Body of pancreas (tissue), 4 donors: ENCODE measurements at places on chromosomes 2 and 18.

GRCh38 chr2:180520921-180521581 lies 459.4 kb upstream of the UBE2E3 start:
- H3K4me1 ChIP-seq, result no peaks in the 10 kb centered on the region
- H3K36me3 ChIP-seq, result no peaks in the 10 kb centered on the region
- no peak for DNase-seq
- no peak overlapping the region for H3K27ac ChIP-seq
- no peak overlapping the region for H3K4me3 ChIP-seq
- no peaks in the 10 kb centered on the region for H3K27me3 ChIP-seq

DNA sequence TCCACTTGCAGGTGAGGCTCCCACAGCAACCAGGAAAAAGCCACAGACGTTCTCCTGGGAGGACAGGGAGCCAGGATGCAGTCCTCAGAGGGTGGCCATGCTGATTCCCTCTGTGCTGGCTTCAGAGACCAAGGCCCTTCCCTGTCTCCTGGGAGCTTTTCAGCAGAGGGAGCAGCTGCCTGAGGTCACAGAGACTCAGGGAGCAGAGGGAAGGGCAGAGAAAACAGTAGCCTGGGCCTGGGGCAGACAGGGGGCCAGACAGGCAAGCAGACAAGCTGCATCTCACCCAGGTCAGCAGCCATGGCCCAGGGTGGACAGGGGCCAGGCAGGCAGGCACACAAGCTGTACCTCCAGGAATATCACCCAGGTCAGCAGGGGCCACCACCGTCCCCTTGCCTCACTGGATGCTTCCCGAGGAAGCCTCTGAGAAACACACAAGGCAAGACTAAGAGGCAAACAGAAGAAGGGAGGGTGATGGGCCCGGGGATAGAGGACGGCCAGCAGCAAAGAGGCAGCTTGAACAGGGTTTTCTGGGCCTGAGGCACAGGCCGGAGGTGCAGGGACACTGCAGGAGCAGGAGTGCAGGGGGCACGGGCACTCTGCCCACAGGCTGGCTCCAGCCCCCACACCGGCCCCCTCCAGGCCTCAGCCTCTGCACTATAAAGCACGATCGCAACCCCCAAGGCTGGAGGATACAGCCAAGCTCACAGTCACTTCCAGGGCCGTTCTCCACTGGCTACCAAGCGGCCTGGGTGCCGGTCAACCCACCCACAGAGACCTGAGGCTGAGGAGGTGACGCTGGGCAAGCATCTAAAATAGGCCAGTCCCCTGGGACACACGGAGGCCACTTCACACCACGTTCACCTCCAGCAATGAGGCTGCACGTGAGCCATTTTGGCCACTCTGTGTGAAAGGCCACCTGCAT lies 6.1 kb downstream of the SLC66A2 start:
- DNase-seq, result no peak
- H3K27ac ChIP-seq, result no peak overlapping the region
- no peaks in the 10 kb centered on the region for H3K27me3 ChIP-seq
- H3K4me1 ChIP-seq, result peaks cover 77% of the 10 kb centered on the region
- H3K36me3 ChIP-seq, result peaks cover 6% of the 10 kb centered on the region

GRCh38 chr2:53111004-53111403 lies 656.6 kb upstream of the CHAC2 start:
- DNase-seq, result no peak
- no peaks in the 10 kb centered on the region for H3K4me1 ChIP-seq
- H3K36me3 ChIP-seq, result no peaks in the 10 kb centered on the region
- H3K27ac ChIP-seq, result no peak overlapping the region
- H3K27me3 ChIP-seq, result no peaks in the 10 kb centered on the region

DNA sequence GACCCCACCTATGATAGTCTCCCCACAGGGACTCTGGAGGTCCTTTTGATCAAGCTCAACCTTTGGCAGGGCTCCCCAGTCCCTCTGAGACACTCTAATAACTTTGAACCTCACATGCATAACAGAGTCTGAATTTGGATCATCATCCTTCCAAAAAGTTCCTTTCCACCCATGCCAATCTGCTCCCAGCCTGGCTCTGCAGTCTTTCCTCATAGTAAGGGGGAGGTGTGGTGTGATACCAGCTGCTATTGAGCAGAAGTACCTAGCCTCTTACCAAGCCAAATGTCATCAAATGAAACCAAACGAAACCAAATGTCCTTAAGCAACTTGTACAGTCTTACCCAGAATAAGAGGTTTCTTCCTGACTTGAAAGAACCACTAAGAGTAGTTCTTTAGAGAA lies 36.5 kb downstream of the DTNA start:
- no peak overlapping the region for H3K27ac ChIP-seq
- H3K27me3 ChIP-seq, result no peaks in the 10 kb centered on the region
- H3K4me3 ChIP-seq, result no peak overlapping the region
- no peak for DNase-seq
- no peaks in the 10 kb centered on the region for H3K36me3 ChIP-seq

- H3K27me3 ChIP-seq, result no peaks in the 10 kb centered on the region
- H3K4me1 ChIP-seq, result no peaks in the 10 kb centered on the region
- no peak overlapping the region for H3K27ac ChIP-seq
- H3K4me3 ChIP-seq, result no peak overlapping the region
- DNase-seq, result no peak
These were observed 9.8 kb upstream of the MALT1 start for GRCh38 chr18:58661423-58661822.

- no peak overlapping the region for H3K27ac ChIP-seq
- no peak overlapping the region for H3K4me3 ChIP-seq
- no peaks in the 10 kb centered on the region for H3K4me1 ChIP-seq
- no peaks in the 10 kb centered on the region for H3K36me3 ChIP-seq
These were observed 46.0 kb downstream of the ACAA2 start for GRCh38 chr18:49767111-49768050.

GRCh38 chr2:225171350-225171749 lies 129.1 kb upstream of the DOCK10 start:
- H3K27ac ChIP-seq, result no peak overlapping the region
- H3K36me3 ChIP-seq, result no peaks in the 10 kb centered on the region
- H3K4me1 ChIP-seq, result no peaks in the 10 kb centered on the region

DNA sequence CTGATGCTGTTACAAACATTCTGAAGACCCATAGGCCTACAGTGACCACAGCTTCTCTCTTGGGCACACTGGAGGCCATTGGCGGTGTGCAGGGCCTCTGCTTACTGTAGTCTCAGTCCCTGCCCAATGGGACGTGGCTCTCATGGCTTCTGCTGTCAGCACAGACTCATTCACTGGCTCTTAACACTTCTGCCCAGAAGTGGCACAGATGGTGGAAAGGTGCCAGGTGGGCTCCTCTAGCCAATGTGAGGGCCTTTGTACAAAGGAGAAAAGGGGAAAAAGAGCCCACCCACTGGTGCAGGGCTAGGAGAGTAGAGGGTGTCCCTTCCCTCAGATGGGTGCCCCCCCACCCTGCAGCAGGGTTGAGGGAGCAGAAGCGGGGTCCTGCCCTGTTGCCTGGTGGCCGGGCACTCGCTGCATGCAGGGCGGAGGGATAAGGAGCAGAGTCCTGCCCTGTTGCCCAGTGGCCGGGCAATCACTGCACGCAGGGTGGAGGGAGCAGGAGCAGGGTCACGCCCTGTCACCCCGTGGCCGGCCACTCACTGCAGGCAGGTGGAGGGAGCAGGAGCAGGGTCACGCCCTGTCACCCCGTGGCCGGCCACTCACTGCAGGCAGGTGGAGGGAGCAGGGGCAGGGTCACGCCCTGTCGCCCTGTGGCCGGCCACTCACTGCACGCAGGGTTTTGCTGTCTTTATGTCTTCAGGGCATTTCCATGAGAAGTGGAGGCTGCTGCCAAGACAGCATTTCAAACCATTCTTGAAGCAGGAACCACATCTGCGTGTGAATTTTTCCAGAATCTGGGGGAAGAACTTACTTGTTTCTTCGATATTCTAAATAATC lies 20.0 kb downstream of the LRRFIP1 start:
- no peak for DNase-seq
- H3K4me3 ChIP-seq, result no peak overlapping the region
- H3K27me3 ChIP-seq, result no peaks in the 10 kb centered on the region

DNA sequence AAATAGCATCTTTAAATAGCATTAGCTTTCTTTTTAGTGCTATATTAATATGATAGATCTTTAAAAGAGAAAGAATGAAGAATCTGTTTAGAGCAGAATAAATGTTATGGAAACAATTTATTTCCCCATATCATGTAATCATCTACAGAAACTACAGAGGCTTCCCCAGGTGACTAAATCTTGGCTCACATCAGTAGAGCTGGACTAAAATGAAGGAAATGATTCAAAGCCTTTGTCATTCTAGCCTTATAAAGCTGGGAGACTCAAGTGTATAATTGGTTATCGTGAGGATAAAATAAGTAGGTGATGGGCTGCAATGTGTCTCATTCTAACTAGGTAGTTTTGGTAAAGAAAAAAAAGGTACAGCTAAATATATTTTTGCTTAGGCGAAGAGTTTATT lies 83.2 kb upstream of the UNC80 start:
- H3K4me1 ChIP-seq, result no peaks in the 10 kb centered on the region
- H3K27ac ChIP-seq, result no peak overlapping the region
- no peak overlapping the region for H3K4me3 ChIP-seq
- H3K27me3 ChIP-seq, result no peaks in the 10 kb centered on the region
- no peak for DNase-seq
- no peaks in the 10 kb centered on the region for H3K36me3 ChIP-seq

DNA sequence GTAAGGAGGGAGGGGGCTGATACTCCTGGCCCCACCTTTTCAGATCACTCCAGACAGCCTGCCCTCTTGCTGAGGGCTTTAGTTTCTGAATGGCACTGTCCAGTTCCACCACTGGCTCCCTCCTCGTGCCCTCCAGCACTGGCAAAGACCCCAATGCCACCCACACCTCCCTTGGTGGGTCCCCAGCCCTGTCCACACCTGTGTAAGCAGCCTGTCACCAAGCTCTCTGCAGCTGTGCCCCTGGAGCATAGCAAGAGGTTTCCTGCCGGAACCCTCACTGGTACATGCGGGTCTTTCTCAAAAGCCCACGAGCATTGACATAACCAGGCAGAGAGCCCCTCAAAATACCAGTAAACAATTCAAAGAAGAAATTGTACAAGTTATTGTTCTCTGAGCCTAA lies 17.6 kb upstream of the KIF1A start:
- no peaks in the 10 kb centered on the region for H3K27me3 ChIP-seq
- DNase-seq, result no peak
- no peaks in the 10 kb centered on the region for H3K36me3 ChIP-seq
- no peak overlapping the region for H3K4me3 ChIP-seq
- no peaks in the 10 kb centered on the region for H3K4me1 ChIP-seq

GRCh38 chr2:75589391-75590105 lies 28.8 kb upstream of the EVA1A start:
- H3K4me3 ChIP-seq, result no peak overlapping the region
- no peak overlapping the region for H3K27ac ChIP-seq
- peaks cover 6% of the 10 kb centered on the region for H3K4me1 ChIP-seq
- no peaks in the 10 kb centered on the region for H3K27me3 ChIP-seq

DNA sequence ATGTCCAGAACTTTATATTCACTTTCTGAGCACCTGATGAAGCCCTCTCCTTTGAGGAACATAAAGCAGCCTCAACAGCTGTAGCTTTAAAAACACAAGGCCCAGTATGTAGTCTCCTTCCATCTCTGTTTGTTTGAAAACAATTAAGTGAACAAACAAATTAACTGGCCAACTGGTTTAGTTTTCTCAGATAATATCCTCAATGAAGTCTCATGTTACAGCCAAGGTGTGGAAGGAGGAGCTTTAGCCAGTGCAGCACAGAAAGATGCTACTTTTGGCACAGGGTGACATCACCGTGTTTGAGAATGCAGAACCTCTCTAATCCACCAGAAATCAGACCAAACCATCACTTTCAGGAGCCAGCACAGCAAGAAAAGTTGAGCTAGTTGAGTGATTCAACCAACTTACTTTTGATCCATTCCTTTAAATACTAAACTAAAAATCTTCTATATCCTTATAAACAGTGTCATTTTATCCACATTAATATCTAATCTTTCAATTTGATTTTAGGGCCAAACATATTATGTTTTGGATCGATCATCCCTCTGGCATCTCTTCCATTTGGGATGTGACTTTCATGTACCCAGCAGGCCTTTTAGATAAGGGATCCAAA lies 488.7 kb downstream of the ARHGAP15 start:
- DNase-seq, result no peak
- H3K27me3 ChIP-seq, result no peaks in the 10 kb centered on the region
- no peaks in the 10 kb centered on the region for H3K36me3 ChIP-seq
- H3K27ac ChIP-seq, result no peak overlapping the region

GRCh38 chr2:210917465-210917864 lies 361.1 kb downstream of the CPS1 start:
- DNase-seq, result no peak
- no peak overlapping the region for H3K4me3 ChIP-seq
- H3K27me3 ChIP-seq, result no peaks in the 10 kb centered on the region
- H3K4me1 ChIP-seq, result no peaks in the 10 kb centered on the region
- no peaks in the 10 kb centered on the region for H3K36me3 ChIP-seq
- H3K27ac ChIP-seq, result no peak overlapping the region

DNA sequence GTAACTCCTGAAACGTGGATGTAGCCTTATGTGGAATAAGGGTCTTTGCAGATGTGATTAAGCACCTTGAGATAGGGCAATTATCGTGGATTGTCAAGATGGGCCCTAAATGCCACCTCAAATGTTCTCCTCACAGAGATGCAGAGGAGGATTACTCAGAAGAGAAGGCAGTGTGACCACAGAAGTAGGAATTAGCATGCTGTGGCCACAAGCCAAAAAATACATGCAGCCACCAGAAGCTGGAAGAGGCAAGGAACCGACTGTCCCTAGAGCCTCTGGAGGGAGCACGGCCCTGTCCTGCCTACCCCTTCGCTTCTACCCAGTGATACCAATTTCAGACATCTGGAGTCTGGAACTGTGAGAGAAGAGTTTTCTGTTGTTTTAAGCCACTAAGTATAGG lies 47.3 kb upstream of the MGAT5 start:
- DNase-seq, result peak; percentile 51
- H3K4me3 ChIP-seq, result no peak overlapping the region
- no peaks in the 10 kb centered on the region for H3K36me3 ChIP-seq

GRCh38 chr2:72803151-72803550 lies 22.7 kb downstream of the EXOC6B start:
- no peaks in the 10 kb centered on the region for H3K36me3 ChIP-seq
- H3K27ac ChIP-seq, result no peak overlapping the region
- H3K4me1 ChIP-seq, result no peaks in the 10 kb centered on the region
- no peaks in the 10 kb centered on the region for H3K27me3 ChIP-seq

- no peak for DNase-seq
- H3K27me3 ChIP-seq, result no peaks in the 10 kb centered on the region
- no peaks in the 10 kb centered on the region for H3K36me3 ChIP-seq
- no peaks in the 10 kb centered on the region for H3K4me1 ChIP-seq
- no peak overlapping the region for H3K27ac ChIP-seq
These were observed 194.0 kb downstream of the VWC2L start for GRCh38 chr2:214604861-214605260.

DNA sequence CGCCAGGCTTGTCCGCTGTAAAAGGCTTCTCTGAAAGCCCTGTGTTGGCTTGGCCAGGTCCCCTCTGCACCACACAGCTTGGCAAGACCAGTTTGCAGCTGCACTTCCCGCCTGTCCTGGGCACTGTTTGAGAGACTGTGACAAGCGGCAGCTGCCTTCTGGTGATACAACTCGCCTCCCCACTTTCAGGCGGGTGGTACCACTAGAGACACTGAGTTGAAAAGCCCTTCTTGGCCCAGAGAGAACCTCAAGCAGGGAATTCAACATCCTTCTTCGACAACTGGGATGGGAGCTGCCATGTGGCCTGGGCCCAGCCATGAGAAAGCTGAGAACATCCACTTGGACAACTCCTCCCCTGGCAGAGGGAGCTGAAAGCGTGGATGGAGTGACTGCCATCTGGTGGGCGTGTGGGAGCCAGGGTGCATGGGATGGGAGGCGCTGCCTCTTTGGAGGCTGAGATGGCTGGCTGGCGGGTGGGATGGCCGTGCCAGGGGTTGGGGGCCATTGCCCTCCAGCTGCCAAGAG lies 125.5 kb upstream of the REV1 start:
- no peak overlapping the region for H3K4me3 ChIP-seq
- H3K27ac ChIP-seq, result no peak overlapping the region
- no peaks in the 10 kb centered on the region for H3K27me3 ChIP-seq
- no peaks in the 10 kb centered on the region for H3K4me1 ChIP-seq
